ENCODE measurements at places on chromosomes 11 and 22.

DNA sequence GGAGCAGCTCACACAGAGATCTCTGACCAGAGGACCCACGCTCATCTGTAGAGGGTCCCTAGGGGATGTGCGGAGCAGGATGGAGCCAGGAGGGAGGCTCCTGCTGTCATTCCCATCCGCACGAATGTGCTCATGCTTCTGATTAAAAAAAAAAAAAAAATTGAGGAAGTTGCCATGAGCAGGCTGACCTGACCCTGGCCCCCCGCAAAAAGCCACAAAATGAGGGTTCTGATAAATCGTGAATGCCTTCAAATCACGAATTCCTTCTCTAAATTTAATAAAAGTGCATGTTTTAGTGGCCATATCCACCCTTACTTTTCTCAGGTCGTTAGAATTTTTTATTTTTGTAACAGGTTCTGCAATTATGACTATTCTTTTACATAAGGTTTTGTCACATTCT, 378.2 kb downstream of the OPCML start:
- DNase-seq = no peak

DNA sequence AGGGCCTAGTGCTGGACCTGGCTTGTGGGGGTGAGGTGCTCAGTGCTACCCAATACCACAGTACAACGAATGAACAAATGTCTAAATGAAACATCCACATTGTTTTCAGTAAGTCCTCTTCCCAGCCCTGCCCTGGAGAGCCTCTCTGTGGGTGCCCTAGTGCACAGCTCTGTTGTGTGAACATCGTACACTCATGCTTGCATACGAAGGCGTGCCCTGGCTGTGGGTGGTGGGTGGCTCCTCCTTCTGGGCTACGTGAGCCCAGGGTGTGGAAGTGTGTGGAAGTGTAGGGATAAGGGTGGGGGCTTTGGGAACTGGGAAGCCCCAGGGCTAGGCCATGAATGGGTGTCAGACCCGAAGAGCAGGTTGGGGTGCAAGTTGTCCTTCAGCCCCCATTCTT, 592 bp upstream of the NLRX1 start:
- DNase-seq = no peak

GRCh38 chr11:36729825-36730224, 131.8 kb upstream of the RAG2 start:
- no peak for DNase-seq

GRCh38 chr11:134662629-134663360, 250.8 kb upstream of the B3GAT1 start:
- no peak for DNase-seq

GRCh38 chr11:77821349-77821851, 456 bp downstream of the AAMDC start:
- no peak for DNase-seq

- no peak for DNase-seq
Observed at GRCh38 chr11:10308201-10308954, 3.5 kb downstream of the ADM start.

DNA sequence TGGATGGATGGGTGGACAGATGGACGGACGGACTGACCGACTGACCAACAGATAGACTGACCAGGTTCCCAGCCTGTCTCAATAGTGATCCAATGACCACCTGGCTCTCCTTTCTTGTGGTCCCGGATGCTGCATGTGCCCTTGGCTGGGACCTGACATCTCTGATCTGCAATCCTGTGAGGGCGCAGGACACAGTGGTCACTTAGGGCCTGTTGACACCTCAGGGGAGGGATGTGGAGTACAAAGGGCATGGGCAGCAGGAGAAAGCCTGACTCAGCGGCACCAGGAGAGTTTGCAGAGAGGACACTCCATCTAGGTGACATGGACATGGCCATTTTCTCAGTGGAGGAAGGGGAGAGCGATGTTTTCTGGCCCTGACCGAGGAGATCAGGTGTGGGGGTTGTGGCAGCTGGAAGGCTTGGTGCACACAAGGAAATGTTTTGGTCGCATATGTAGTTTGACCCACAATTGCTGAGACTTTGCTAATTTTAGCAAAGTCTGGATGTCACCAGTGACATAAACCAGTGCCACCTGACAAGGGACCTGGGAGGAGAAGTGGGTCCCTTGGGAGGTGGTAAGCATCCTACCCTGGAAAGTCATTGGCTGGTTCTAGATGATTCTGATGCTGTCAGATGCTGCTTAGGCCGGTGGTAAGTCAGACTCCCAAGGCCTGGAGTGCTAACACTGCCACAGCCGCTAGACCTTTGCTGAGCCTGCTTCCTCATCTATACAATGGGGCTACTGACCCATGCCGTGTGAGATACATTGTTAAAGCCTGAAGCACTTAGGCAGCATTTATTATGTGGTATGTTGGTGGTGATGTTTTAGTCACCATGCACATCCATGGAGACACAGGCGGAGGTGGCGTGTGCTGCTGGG, 50.7 kb downstream of the CD82 start:
- no peak for DNase-seq

Data from activated CD8-positive, alpha-beta memory T cell treated with anti-CD3 and anti-CD28 coated beads for 48 hours (primary cell).